ENCODE measurements at places on chromosomes 6 and 20.

GRCh38 chr6:21533678-21534077 is 59.9 kb upstream of the SOX4 start:
- no peak for DNase-seq

DNA sequence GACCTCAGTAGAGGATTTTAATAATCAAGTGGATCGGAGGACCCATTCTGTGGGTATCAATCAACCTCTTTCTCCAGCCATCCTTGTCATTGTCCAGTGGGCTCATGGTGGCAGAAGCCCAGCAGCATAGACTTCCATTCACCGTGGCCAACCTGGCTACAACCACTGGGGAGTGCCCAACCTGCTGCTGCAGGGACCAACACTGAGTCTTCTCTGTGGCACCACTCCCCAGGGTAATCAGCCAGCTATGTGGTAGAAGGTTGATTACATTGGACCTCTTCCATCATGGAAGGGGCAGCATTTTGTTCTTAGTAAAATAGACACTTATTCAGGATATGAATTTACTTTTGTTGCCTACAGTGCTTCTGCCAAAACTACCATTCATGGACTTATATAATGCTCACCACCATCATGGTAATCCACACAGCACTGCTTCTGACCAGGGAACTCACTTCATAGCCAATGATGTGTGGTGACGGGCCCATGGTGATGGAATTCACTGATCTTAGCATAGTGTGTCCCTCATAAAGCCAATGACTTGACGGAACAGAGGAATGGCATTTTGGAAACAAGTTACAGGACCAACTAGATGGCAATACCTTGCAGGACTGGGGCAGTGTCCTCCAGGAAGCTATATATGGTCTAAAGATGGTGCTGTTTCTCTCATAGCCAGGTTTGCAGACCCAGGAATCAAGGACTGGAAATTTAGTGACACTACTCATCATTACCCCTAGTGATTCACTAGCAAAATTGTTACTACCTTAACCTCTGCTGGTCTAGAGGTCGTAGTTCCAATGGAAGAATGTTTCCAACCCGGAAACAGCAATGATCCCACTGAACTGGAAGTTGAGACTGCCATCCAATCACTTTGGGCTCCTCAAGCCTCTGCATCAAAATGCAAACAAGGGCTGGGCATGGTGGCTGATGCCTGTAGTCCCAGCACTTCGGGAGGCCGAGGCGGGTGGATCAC is 7.6 kb downstream of the CD24 start:
- DNase-seq: no peak

GRCh38 chr6:158999154-158999665 is 792 bp downstream of the RSPH3 start:
- no peak for DNase-seq

GRCh38 chr6:27825025-27825793 is 87.0 kb downstream of the OR2B2 start:
- DNase-seq: no peak

DNA sequence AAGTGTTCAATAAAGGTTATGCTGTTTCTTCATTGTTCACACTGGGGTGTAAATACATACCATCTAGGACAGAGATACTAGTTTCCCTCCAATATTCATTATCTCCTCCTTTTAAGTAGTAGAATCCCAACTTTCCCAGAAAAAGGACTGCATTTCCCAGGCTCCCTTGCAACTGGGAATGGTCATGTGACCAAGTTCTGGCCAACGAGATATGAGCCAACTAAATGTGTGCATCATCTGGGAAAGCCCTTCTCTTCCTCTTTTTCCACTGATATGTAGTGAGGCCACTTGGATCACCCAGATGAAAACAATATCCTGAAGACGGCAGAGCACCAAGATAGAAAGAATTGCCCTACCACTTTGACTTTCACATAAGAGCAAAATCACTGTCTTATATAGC is 97.9 kb upstream of the PTPRT start:
- no peak for DNase-seq

DNA sequence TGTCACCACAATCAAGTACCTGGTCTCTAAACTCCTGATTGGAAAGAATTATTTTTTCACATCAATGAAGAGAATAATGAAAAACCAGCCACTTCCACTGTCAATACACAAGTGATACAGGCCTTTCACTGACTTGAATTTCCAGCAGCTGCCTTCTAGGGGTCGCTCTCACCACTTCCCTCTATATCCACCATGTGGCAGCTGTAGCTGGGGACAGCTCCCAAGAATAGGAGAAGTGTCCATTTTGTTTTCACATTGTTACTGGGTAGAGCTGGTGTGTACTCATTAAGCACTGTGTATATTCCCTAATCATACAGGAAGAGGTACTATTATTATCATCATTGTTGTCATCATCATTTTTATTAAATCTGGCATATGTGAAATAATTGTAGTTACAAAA is 438.4 kb upstream of the SPTLC3 start:
- DNase-seq: no peak

GRCh38 chr6:6191909-6192308 is 128.6 kb downstream of the F13A1 start:
- no peak for DNase-seq

GRCh38 chr20:25563876-25564275 is 21.5 kb downstream of the NINL start:
- no peak for DNase-seq

DNA sequence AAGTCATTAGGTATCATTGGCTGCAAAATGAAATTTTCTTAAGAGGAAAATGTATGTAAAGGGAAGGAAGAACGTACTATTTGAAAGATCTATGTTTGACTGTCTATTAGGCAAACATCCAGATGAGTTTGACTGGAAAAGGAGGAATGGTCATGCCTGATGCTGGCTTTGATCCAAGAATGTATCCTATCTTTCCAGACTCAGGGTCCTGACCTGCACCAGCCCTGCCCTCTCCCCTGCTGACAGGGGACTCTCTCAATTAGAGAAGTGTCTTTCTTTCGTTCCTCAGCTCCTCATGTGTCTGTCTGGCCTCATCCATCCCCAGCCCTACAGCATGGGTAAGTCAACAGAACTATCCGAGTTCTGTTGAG is 21.9 kb upstream of the SH3BGRL2 start:
- DNase-seq: no peak

DNA sequence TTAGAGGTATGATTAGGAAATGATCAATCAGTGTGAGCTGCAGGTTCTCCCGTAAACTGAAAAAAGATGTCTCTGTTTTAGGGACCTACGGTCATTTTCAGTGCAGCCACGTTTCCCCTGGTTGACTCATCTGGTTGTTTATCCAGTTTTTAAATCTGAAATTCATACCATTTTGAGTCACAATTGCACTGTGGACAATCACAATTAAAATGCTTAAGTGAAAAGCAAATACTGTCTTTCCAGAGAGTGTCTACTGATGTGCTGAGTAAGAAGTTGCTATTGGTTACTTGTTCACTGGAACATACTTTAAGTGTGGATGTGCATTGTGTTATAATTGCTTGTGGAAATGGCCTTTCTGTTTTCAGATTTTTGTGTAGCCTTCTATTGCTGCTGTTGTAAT is 305.1 kb upstream of the SASH1 start:
- no peak for DNase-seq

GRCh38 chr20:45354423-45355208 is 6.4 kb upstream of the SDC4 start:
- no peak for DNase-seq
